ENCODE measurements at places on chromosomes 1 and 21. TPM values are rescaled to one million over a fixed set of nuclear protein-coding genes. Genes with fewer than 3 reads are reported as not detected.

TRIM58 gene
- total RNA-seq, result 1.2 TPM

LGR6 gene
- 0.47 TPM for total RNA-seq

GNG4 gene
- 19.6 TPM for total RNA-seq

IVL gene
- total RNA-seq, result not detected

ARHGEF10L gene
- total RNA-seq, result 28.0 TPM

SLC9C2 gene
- not detected for total RNA-seq

Measured in progenitor cell of endocrine pancreas (in vitro differentiated cells).